ENCODE measurements at places on chromosomes 5 and 9.

DNA sequence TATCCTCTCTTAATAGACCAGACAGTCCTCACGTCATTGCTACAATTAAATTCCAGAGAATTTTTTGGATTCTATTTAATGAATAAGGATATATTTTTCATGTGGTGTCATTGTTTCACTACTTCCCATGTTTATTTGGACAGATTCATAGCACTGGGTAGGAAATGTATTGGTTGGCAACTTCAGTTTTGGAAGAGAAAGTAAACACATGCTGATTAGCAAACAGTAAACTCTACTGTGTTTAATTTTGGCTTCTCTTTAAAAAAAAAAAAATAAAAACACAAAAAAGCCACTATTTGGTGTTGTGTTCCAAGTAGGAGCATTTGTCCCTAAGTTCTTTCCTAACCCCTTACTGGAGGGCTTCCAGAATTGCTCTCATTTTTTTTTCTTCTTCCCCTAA, 77.3 kb downstream of the NFIB start:
- no peak for DNase-seq

- no peak for DNase-seq
Measured at GRCh38 chr5:151618907-151619306, 27.8 kb upstream of the FAT2 start.

GRCh38 chr9:124839612-124840299, 13.5 kb upstream of the WDR38 start:
- peak; percentile 72 for DNase-seq

- DNase-seq, result no peak
Measured at GRCh38 chr9:14741369-14741768, 18.8 kb upstream of the CER1 start.

GRCh38 chr9:7979611-7980010, 180.0 kb upstream of the DMAC1 start:
- no peak for DNase-seq

DNA sequence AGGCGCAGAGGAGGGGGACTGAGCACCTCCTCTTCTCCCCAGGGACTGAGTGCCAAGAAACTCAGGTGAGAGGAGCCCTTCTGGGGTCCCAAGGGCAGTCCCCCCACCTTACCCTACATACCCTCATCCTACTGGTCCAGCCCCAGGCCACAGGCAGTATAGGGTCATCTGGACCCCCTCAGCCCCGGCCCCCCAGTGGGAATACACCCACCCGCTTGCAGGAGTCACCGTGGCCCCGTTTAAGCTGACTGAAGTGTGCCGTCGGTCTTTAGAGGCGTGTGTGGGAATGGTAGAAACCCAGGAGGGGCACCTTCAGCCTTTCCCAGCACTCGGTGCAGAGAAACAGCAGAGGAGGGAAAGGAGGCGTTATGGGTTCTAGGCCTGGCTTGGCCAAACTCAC, 30.8 kb downstream of the COL15A1 start:
- no peak for DNase-seq

DNA sequence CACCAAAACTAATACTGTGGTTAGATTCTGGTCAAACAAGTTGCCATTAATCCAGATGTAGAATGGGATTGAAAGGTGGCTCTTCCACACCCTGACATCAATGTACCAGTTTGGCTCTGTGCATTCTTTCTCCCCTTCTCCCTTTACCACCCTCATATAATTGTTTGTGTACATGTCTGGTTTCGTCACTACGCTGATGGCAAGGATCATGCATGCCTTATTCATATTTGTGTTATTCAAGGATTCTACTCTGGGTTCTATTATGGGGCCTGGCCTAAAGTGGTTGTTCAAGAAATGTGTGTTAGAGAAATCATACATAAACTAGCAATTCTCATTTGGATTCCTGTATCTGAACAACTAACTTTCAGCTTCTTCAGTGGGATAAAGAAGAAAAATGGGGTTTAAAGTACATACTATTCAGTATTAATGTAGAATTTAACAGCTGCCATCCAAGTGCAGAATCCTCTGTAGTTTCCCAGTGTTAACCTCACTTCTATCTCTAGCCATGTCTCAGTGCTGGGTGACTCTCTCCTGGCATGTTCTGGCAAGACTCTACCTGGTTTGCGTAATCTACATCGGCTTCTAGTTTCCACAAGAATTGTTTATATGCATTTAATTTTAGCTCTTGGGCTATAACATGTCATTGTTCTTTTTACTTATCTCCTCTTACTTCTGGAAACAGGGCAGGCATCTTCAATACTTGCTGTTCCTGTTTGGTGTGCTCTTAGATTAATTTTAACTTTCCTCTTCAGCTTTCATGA, 27.9 kb upstream of the CDKN2B start:
- DNase-seq, result no peak

GRCh38 chr9:109270971-109271925, 49.6 kb downstream of the EPB41L4B start:
- DNase-seq, result no peak

GRCh38 chr5:82599030-82599429, 320.9 kb upstream of the RPS23 start:
- DNase-seq, result no peak

GRCh38 chr5:36344899-36345298, 43.2 kb upstream of the RANBP3L start:
- no peak for DNase-seq

DNA sequence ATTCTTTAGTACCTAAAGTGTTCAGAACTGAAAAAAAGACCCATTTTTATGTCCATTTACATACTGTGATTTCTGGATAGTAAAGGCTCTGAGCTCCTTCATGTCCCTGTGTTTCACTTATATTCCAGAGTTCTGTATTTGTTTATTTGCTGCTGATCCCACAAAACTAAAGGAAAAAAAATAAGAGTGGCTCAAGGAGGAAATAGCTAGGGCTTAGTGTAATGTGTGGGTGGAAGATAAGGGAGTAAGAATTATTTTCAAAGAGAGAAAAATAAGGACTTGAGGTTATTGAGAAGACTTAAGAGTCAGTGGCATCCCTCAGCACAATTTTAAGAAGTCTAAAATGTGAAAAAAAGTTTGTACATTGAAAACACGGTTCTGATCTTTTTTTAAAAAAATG, 46.0 kb downstream of the ENTREP1 start:
- DNase-seq, result no peak

DNA sequence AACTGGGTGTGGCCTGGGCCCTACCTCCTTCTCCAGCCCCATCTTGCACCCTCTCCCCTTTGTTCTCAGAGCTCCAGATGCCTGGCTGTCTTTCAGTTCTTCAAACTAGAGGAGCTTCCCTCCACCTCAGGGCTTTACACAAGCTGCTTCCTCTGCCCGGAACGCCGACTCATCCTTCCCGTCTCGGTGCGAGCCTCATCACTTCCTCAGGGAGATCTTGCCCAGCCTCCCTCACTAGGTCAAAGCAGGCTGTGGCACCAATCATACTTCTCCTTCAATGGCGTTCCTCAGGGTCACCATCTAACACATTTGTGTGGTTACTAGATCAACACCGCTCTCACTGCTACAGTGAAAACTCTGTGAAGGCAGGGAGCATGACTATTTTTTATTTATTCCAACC, 56.2 kb upstream of the ZSWIM6 start:
- no peak for DNase-seq

DNA sequence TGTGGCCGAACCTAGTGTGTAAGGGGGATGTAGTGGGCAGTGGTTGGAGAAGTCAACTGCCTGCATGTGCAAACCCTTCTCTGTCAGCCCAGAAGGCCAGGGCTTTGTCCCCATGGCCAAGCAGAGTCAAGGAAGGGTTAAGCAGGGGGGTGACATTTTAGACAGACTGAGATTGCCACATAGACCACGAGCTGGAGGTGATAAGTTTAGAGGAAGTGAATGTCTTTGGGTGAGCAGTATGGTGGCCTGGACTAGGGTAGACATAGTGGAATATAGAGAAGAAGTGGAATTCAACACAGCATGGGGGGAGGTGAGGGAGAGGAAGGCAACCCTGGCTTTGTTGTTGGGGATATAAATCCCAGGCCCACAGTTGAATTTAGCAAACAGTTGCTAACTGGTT, 38.7 kb upstream of the CDKN2AIPNL start:
- DNase-seq, result no peak

DNA sequence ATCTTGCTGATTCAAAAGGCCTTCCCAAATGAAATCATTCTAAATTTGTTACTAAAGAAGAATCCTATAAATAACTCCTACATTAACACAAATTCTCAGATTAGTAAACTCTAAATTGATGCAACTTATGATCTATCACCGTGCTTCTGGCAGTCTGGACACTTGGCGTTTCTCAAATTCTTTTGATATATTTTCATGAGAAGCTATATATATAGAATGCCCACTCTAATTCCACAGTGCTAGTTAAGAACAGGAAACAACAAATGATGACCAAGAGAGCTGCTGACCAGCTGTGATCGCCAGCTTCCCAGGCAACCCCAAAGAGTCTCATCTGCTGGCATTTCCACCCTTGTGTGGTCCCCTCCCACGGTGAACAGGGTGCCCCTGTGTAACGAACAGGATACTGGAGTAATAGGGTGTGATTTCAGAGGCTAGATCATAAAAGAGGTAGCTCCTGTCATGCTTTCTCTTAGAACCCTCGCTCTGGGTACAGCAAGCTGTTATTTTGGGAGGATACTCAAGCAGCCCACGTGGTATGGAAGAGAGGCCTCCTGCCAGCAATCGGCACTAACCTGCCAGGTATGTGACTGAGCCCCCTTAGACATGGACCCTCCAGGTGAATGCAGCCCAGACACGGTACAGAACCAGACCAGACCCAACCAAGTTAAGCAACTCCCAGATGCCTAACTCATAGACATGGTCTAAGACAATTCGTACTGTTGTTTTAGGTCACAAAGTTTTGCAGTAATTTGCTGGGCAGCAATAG, 64.7 kb downstream of the CDC14B start:
- no peak for DNase-seq

GRCh38 chr5:40428126-40428525, 251.6 kb upstream of the PTGER4 start:
- DNase-seq, result no peak

- no peak for DNase-seq
Measured at GRCh38 chr5:106397700-106398099, 1273.0 kb downstream of the EFNA5 start.

- DNase-seq, result no peak
Measured at GRCh38 chr5:164376843-164377242, 871.4 kb downstream of the MAT2B start.

GRCh38 chr9:130701059-130702022, 7.8 kb downstream of the EXOSC2 start:
- DNase-seq, result peak; percentile 64

GRCh38 chr5:144659634-144660227, 489.1 kb downstream of the KCTD16 start:
- no peak for DNase-seq

DNA sequence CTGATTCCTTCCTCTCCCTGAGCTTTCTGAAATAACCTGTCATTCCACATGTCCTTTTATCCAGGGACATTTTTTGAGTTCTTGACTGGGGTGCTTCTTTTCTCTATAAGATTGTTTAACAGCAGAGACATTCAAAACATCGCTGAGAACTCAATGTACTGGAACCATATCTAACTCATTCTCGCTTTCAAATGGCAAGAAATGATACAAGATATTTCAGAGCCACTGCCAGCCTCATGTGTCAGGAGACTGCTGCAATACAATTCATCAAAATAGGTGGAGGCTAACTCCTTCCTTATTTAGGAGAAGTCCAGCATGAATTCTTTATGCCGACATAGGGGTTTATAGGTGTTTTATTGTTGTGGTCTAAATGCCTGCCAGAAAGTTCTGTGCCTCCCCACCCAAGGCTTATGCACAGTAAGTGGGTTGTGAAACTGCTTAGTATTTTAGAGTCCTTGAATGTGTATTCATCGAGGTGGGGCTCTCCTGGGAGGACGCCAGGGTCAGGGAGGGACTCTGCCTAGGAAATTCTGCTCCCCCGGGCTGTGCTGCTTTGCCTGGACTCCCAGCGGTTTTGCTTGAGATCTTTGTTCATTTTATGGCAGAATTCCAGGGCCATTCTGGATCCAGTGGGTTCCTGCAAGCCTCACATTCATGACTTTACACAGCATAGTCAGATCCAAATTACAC, 53.9 kb downstream of the ZNF474 start:
- peak; percentile 54 for DNase-seq

GRCh38 chr9:131668057-131668438, 71.8 kb downstream of the RAPGEF1 start:
- DNase-seq, result no peak

DNA sequence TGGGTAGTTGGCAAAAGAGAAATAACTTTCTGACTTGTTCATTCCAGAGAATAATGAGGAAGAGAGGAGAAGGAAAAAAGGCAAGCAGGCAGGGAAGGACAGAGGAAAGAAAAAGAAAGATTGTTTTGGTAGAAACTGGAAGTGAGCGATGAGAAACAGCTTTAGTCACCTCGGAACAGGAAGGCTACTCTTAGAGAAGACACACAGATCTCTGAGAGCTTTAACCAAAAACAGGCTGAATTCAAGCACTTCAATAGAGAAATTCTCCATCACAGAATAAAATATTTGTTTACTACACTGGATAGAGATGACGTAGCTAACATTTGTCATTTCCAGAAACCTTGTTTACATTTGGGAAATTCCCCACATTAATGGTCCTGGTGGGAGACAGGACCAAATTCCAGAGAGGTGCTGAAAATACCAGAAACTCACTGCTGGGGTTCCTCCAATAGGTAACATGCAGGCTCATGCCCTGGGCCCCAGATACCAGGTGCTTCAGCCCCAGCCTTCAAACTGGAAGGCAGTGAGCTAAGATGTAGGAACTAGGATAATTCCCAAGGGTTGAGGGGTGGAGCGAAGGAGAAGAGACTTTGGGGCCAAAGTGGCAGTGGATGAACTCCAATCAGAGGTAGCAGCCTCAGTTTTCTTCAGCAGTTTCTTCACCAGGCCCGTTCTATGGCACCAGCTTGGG, 227.7 kb upstream of the GRAMD2B start:
- DNase-seq, result no peak
